ENCODE measurements at places on chromosomes 3 and 15.
A peak's percentile ranks its signal among the peaks of the same experiment; 100 is the strongest.

- no peak for DNase-seq
Observed at GRCh38 chr15:38111070-38111469, 141.6 kb upstream of the SPRED1 start.

DNA sequence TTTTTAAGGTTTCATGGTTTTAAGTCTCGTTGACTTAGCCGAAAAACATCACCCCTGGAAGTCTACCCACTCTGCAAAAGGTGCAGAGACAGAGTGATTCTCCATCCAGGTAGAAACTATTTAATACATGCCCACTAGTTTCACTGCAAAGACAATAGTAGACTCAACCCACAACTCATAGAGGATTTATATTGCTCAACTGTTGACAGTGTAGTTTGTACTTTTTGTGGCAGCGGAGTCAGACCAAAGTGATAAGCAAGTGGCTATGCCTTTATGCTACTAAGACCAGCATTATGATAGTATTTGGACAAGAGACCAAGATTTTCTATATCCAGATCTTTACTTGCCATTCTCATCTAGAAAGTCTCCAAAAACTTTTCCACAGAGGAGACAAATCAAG is 98.8 kb upstream of the ZBTB20 start:
- no peak for DNase-seq

GRCh38 chr3:125019271-125019670 is 36.5 kb downstream of the HEG1 start:
- no peak for DNase-seq

GRCh38 chr3:157249606-157250005 is 89.7 kb upstream of the CCNL1 start:
- no peak for DNase-seq

DNA sequence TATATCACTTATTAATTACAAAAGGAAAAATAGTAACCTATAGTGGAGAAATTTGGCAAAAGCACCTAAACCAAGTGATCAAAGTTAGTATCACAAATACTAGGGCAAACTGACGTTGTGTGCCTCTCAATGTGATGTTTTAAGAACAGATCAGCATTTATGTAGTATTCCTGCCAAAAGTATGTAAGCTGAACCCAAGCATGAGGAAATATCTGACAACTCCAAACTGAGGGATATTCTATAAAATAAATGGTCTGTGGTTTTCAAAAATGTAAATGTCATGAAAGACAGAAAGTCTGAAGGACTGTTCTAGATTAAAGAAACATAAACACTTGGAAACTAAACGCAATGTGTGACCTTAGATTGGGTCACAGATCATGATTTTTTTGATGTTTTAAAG is 34.3 kb upstream of the PIK3CA start:
- no peak for DNase-seq

GRCh38 chr3:6396631-6397030 is 464.3 kb upstream of the GRM7 start:
- DNase-seq = no peak

DNA sequence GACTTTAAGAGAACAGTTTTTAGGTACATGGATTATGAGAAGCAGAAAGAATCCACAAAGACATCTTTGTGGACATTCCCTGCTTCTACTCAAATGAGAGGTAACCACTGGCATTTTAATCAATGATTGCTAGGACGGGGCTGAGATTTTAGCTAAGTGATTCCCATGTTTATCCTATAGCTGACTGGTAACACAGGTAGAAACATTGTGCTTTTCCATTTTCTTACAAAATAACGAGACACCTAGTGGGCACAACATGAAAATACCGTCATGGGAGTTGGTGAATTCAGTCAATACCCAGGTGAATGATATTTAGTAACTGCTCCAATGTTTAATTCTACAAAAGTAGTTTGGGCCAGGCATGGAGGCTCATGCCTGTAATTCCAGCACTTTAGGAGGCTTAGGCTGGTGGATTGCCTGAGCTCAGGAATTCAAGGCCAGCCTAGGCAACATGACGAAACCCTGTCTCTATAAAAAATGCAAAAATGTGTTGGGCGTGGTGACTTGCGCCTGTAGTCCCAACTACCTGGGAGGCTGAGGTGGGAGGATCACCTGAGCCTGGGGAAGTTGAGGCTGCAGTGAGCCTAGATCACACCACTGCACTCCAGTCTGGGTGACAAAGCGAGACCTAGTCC is 37.2 kb upstream of the DENND4A start:
- DNase-seq = no peak

GRCh38 chr3:177110386-177110785 is 86.9 kb downstream of the TBL1XR1 start:
- DNase-seq = no peak

DNA sequence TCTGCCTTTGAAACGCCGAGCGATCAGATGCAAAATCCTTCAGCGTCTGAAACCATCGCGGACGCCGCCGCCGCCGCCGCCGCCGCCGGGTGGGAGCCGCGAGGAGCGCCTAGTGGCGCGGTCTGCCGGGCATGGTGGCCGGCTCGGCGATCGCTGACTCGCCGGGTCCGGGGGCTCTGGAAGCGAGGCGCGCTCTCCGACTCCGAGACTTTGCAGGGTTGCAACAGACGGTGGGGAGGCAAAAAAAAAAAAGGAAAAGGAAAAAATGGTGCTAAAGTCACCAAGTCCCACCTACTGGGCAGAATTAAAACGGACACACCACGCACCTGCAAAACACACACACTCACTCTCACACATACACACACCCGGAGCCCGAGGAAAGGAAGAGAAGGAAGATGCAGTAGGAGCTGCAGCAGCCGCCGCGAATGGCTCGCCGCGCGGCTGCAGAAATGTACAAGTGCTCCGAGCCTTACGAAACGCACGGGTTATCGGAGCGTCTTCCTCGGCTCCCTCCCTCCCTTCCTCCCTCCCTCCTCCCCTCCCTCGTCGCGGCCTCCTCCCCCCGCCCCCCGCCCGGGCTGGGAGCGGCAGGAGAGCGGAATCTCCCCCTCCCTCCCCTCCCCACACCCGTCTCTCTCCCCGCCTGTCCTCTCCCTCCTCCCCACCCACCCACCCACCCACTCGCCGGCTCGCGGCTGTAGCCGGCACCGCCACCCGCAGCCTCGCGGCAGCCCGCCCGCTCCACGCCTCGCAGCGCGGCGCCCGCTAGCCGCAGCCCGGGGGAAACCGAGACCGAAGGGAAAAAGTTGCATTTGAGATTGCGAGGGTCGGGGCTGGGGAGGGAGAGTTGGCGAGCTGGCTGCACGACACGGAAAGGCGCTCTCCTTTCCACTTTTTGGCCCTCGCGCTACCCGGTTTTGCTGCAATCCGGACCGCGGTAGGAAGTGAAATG is at the start of gene NTRK3:
Gene NTRK3, minus strand, starts transcription at position 461 of the 952 bp plus-strand sequence. CDS start 586 bp downstream, outside the sequence.
- no peak for DNase-seq

GRCh38 chr3:34020726-34021680 is 222.6 kb downstream of the PDCD6IP start:
- DNase-seq = no peak

GRCh38 chr15:72368325-72368724 is 7.5 kb downstream of the HEXA start:
- no peak for DNase-seq

DNA sequence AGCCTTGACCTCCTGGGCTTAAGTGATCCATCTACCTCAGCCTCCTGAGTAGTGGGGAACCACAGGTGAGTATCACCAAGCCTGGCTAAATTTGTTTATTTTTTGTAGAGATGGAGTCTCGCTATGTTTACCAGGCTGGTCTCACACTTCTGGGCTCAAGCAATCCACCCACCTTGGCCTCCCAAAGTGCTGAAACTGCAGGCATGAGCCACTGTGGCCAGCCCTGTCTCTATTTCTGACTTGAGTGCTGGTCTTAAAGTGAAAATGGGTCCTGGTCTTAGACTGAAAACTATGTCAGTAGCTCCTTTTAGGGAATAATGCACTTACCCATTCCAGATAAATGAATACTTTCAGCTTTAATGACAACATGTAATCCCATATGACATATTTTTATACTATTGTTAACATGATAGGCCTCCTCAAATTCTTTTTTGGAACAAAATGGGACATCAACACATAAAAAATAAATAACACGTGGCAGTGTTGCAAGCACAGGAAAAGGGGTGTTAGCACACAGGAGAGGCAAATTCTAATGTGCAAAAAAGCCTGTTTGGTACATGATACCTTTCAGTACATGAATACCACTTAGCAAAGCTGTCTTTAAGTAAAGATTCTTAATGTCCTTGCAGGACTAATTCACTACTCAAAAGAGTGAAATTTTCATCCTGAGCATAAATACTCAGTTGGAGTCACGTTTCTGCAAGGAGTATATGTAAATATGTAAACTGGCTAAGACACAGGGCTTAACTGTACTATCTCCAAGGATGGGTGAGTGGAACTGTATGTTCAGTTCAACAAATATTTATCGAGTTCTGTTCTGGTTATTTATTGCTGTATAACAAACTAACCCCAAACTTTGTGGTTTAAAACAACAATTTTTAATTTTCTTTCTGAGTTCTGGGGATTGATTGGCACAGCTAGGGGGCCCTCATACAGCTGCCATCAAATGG is 194.7 kb downstream of the NR1D2 start:
- no peak for DNase-seq

DNA sequence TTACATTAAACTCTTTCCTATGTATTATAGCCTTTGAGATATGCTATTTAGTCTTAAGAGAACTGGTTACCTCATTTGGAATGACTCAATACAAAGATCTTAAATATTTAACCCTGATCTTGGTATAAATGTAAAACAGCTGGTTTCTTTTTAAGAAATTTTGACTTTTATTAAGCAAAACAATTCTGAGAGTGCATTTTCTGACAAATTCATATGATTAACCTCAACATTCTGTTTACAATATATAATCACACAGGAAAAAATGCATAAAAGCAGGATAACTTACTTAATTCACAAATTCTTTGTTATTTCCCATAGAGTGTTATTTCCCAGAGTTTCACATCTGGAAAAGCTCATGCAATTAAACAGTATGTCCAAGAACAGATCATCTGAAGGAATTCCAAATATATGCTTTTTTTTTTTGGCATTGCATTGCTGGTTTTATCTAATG is 400.4 kb upstream of the THBS1 start:
- DNase-seq = peak; percentile 88

DNA sequence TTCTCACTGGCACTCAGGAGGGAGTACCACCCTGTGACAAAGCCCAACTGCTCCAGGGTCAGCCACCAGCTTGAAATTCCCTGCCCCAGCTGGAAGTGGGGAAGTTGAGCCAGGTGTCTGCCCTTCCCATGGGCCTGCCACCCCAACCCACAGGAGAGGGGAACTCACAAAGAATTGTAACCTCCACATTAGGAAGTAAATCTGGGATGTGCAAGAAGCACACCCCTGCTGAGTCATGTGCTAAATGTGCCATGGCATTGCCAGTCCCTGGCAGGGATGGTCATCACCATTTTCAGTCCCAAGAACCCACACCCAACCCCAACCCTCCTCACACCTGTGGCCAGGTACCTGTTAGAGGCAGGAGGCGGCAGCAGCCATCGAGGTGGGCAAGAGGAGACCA is 165.2 kb upstream of the THBS1 start:
- DNase-seq = no peak

DNA sequence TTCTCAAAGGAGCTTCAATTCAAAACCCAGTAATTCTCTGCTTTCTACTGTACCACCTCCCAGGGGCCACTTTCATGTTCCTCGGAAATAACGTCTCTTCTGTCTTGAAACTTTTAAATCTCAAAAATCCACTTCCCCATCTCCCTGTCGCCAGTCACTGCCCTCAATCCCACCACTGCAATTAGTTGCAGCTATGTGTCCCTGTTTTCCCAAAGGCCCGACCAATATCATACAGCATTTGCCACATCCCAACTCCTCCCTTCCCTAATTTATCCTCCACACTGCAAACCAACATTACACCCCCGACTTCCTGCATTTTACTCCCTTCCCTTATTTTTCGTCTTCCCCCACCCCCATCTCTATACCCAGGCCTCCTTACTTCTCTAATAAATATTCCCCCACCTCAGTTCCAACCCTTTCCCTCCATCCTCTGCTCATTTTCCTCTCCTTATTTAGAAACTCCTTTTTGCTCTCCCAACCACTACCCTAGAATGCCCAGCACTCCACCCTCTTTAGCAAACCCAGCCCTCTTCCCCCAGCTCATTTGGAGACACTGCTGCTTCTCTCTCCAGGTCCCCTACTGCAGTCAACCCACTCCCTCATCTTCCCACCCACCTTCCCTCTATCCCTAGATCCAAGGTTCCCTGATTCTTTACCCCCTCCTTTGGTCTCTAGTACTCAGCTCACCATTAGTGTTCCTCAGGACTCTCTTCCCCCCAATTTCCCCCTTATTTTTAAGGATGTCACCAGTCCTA is 1.1 kb downstream of the NPTN start:
- DNase-seq = no peak

- no peak for DNase-seq
Observed at GRCh38 chr3:72625602-72626337, 222.5 kb downstream of the SHQ1 start.

DNA sequence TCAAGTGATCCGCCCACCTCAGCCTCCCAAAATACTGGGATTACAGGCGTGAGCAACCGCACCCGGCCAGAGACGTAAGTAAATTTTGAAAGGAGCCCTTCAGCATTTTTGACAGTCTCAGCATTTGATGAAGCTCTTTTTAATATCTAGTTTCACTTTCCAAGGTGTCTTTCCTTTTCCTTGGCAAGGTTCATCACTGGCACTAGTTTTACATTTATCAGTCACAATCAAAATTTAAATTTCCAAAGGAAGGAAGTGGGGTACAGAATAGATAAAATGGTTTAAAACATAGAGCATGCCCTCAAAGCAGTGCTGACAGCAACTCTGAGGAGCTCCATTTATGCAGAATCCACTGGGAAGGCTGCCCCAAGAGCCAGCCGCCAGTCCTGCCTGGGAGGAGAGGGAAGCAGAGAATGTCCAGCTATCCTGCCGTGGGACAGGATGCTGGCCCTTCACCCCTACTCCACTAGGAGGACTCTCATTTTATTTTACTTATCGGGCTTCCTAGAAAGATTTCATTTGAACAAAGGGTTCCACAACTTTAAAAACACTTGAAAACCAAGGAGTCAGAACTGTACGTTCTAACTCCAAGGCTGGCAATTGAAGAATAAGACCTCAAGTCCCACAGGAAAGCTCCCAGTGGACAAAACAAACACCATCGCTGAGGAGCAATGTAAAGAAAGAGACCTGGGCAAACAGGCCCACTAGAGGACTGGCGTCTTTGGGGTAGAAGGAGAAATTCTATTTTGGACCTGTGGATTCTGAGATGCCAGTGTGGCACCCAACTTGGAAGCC is 9.9 kb downstream of the SFMBT1 start:
- no peak for DNase-seq

DNA sequence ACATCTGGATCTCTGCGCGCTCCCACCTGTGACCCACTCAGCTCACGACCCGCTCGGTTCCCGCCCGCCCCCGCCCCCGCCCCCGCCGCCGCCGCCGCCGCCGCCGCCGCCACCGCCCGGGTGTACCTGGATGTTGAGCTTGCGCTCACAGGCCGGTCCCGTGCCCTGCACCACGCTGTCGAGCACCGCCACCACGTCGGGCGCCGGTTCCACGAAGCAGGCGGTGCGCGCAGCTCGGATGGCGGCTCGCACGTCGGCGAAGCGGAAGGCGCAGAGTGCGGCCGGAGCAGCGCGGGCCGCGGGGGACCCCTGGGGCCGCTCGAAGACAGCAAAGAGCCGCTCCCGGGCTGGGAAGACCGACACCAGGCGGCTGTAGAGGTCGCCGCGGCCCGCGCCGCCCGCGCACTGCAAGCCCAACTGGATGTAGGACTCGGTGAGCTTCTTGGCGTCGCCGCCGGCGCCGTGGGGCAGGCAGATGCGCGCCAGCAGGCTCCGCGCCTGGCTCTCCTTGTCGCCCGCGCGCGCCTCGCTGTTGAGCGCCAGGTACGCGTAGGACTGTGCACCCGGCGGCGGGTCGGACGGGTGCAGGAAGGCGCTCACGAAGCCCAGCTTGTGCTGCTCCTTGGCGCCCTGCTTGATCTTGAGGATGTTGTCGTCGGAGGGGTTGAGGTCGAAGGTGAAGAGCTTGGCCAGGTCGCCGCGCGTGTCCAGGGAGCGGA is 1.1 kb downstream of the PLXND1 start:
- DNase-seq = no peak

GRCh38 chr15:61756071-61756820 is 304.0 kb downstream of the VPS13C start:
- DNase-seq = no peak

Data from GM04503 (cell line).